K562 (cell line): ENCODE measurements at places on chromosomes 11 and 22.

DNA sequence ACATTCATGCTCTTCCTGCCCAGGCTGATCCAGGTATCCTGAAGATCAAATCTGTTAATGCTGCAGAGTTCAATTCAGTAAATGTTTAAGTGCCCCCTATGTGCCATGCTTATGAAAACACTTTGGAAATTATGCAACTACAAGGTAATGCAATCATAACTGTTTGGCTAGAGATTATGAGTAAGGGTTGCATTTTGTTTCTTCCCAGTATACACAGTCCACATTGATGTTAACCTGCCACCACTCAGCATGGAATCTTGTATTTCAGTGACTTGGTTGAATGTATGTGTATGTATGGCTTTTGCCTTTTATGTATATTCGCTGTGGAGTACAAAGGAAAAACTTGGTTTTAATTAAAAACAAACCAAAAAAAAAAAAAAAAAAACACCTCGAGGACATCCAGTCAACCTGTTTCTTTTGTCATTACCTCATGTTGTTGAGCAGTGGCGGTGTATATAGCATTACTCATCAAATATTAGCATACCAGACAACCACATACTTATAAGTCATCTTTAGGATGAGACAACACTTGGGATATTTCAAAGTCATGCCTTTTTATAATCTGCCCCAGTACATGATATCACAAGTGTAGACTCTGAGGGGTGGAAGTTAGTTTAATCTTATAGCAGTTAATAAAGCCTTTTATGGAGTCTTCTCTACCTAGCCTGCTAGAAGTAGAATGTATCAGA lies 86.1 kb upstream of the HORMAD2 start:
- H3K4me3 ChIP-seq: no peak overlapping the region
- no peaks in the 10 kb centered on the region for H3K4me1 ChIP-seq
- H3K27me3 ChIP-seq: no peaks in the 10 kb centered on the region
- H3K27ac ChIP-seq: peak overlapping the region; percentile 60; the same call in 1 of the 3 replicates
- peaks cover 19% of the 10 kb centered on the region; the same call in 2 of the 3 replicates for H3K36me3 ChIP-seq

- peaks cover 64% of the 10 kb centered on the region for H3K4me1 ChIP-seq
- no peaks in the 10 kb centered on the region for H3K27me3 ChIP-seq
- no peaks in the 10 kb centered on the region for H3K36me3 ChIP-seq
- H3K27ac ChIP-seq: peak overlapping the region; percentile 87
These were observed 79.1 kb upstream of the KCNQ1OT1 start for GRCh38 chr11:2778630-2779498.

DNA sequence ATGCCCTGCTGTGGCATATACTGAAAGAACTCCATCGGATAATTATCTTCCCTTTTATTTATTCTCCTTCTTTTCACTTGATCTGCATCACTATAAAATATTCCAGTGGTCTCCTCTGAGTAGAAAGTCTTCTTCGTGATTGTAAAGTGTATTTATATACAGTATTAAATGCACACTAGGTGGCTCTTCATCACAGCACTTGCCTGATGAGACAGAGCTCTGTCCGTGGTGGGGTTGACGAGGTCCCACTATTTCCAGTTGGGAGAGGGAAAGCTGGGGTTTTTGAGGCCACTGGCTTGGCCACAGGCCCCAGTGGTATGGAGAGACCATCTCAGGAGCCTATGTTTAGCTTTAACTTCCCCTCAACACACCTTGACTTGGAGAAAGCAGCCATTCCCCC lies 31.6 kb upstream of the ZBTB16 start:
- peaks cover 8% of the 10 kb centered on the region; the same call in 1 of the 3 replicates for H3K27me3 ChIP-seq
- no peaks in the 10 kb centered on the region for H3K36me3 ChIP-seq
- DNase-seq: no peak
- H3K27ac ChIP-seq: no peak overlapping the region
- no peaks in the 10 kb centered on the region for H3K4me1 ChIP-seq

DNA sequence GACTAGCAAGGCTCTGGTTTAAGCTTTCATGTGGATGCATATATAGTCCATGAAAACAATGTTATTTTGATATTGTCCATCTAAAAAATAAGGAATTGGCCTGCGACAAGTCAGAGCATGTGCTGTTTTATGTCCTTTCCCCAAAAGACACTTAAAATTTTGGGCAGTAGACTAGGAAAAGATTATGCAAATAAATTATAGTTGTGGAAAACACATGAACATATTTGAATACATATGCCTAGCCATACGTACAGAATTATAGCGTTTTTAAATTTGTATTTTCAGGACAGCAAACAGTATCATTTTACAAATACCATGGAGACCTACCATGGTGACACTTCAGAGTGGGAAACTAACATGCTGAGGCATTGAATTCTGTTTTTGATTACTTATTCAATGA lies 113.8 kb upstream of the SLC5A12 start:
- H3K4me3 ChIP-seq: no peak overlapping the region
- no peak overlapping the region for H3K27ac ChIP-seq
- no peaks in the 10 kb centered on the region for H3K27me3 ChIP-seq
- H3K4me1 ChIP-seq: no peaks in the 10 kb centered on the region
- H3K36me3 ChIP-seq: no peaks in the 10 kb centered on the region
- DNase-seq: no peak

DNA sequence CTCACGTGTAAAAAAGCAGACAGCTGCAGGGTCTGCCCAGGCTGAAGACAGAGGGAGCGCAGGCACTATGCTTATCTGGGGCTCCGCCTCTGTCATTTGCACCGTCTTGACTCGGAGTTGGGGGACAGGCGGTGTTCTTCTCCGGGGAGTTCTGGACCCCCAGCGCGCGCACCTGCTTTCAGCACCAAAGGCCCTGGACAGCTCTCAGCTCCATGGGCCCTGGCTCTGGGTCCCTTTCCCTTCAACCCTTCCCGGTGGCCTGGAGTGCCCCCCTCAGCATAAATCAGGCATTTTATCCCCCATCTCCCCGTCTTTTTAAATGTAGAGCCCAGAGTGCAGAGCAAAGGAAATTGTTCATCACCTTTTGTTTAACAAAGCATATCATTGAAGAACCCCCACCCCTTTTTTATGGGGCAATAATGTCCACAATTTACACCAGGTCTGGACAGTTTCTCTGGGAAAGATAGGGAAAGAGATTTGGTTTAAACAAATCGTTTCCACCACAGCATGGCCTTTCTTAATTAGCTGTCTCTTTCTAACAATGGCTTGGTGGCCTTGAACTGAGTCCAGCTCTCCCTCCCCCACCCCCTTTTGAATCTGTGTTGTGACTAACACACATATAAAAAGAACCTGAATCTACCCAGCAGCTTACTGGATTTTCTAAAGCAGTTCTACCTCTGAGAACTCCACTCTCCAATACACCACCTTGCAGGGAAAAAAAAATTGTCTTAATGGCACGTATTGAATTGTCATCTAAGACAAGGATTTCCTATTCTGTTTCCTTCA lies 1.7 kb downstream of the SEZ6L start:
- no peaks in the 10 kb centered on the region; the same call in 2 of the 3 replicates for H3K27me3 ChIP-seq
- H3K4me1 ChIP-seq: peaks cover 5% of the 10 kb centered on the region
- H3K36me3 ChIP-seq: no peaks in the 10 kb centered on the region
- H3K4me3 ChIP-seq: no peak overlapping the region
- peak; percentile 26 for DNase-seq
- H3K27ac ChIP-seq: no peak overlapping the region

DNA sequence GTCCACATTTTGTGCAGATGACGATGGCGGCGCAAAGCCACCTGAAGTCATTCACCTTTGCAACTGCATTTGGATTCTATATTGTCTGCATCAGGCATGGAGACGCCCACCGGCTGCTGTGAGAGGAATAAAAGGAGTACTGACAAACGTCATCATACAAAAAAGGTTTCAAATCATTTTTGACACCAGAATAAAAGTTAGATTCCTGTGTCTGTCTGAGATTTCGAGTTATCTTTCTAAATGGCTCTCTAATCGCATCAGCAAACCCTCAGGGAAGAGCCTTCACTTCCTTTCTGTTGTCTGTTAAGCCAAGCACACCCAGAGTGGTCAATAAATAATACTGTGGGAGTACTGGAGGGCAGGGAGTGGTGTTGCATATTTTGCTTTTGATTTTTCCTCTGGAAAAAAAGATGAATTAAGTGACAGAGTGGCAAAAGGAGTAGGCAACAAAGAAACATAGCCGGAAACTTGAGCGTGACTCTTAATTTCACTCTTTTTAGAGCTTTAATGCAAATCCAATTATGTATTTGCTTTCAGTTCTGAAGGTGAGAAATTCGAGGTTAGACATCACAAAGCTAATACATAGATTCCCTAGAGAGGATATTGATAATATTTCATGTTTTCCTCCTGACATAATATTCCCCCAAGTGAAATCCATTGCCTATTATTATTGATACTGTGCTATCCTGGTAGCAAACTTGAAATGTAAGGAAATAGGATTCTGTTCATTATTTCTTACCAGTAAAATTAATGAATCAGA lies 150.8 kb upstream of the MTMR2 start:
- no peak overlapping the region for H3K27ac ChIP-seq
- H3K36me3 ChIP-seq: no peaks in the 10 kb centered on the region; the same call in 2 of the 3 replicates
- DNase-seq: no peak
- no peaks in the 10 kb centered on the region for H3K27me3 ChIP-seq
- H3K4me3 ChIP-seq: no peak overlapping the region
- peaks cover 4% of the 10 kb centered on the region for H3K4me1 ChIP-seq
